Kidney capillary endothelial cell (primary cell): ENCODE measurements at places on chromosomes 5 and 9.

DNA sequence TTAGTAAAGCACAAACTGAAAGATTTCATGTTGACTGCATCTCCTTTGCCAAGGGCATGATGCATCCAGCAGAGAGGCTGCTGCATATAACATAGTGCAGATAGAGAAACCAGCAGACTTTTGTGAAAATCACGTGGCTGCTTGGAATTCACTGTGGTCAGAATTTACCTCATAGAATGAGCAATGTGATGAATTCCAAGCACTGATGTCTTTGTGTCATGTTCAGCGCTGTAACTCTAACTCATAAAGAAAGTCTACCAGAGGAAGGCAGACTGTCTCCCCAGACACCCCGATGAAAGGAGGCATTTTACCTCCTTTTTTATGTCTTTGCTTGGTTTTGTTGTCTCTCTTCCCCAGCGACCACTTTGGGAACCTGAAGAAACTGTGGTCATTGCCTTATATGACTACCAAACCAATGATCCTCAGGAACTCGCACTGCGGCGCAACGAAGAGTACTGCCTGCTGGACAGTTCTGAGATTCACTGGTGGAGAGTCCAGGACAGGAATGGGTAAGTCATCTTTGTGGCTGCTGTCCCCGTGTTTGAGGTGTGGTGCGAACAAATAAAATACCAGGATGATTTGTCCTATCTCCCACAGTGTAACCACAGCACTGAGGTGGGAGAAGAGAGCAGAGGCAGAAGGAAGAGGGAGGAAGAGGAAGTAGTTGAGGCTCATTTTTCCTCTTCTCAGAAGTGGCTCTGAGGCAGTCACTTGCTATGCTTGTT, 42.0 kb downstream of the ITK start:
- DNase-seq, result no peak

DNA sequence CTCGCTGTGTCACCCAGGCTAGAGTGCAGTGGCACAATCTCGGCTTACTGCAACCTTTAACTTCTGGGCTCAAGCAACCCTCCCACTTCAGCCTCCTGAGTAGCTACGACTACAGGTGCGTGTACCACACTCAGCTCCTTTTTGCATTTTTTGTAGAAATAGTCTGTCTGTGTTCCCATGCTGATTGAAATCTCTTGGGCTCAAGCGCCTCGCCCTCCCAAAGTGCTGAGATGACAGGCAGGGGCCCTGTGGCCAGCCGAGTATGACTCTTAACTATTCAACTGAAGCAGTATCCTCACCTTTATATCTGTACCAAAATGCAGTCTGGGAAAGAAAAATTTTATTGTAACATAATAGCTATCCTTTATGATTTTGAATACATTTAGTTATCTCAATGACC, 12.2 kb upstream of the NIM1K start:
- no peak for DNase-seq

- DNase-seq, result no peak
Observed at GRCh38 chr5:89120719-89121118, 237.7 kb upstream of the MEF2C start.

DNA sequence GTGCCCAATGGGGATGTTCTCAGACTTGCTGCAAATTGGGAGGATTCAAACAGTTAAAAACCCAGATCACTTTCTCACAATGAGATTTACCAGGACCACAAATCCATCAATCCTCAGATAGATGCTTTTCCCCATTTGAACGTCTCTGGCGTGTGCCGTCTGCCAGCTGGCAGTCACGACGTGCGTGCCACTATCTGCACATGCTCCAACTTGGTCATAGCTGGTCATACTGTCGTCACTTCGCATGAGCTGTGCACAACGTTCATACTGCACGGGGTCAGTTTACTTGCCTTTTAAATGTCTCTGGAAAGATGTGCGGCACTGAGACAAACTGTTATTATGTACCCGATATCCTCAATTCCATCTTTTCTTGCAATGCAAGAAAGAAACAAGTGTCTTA, 118.3 kb upstream of the RAPGEF1 start:
- DNase-seq, result no peak

- peak; percentile 34 for DNase-seq
Observed at GRCh38 chr5:83925955-83926337, 205.3 kb upstream of the HAPLN1 start.

- DNase-seq, result peak; percentile 92
Observed at GRCh38 chr9:14372437-14373335, 58.7 kb upstream of the NFIB start.

DNA sequence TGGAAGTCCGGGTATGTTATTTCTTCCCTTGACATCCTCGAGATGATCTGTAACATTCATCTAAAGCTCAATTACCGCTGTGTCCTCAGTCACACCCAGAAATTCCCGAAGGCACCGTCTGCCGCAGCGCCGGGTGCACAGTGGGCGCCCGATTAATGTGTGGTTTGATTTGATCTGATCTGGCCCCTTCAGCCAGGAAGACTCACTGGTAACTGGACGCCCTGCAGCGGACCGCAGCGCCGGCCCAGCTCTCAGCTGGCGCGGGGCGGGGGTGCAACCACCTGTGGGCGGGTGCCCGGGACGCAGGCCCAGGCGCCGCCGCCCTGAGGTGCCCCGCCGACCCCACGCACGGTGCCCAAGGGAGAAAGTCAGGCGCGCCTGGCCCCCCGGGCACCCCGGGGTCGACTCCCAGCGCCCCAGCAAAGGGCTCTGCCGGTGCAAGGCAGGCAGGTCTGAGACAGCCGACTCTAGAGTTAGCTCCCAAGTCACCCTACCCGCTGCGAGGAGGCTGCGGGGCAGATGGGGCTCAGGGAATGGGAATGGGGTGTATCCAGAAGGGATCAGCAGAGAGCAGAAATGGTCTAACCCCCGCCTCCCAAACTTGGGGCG, 1.7 kb downstream of the EPB41L4B start:
- DNase-seq, result no peak

DNA sequence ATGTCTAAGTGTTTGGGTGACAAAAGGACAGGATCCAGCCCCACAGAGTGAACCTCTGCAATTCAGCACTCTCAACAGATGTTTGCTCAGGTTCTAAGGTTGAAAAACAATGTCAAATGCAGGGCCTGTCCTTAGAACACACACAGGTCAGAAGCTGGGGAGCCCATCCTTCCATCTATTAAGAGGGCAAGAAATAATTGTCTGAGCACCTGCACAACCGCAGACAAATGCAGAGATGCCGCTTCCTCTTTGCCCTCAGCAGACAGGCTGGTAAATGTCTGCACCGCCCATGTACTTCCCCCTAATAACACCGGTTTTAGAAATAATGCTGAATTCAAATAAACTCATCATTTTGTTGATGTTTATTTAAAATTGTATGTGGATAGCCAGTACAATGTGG, 414.5 kb upstream of the ADAMTS16 start:
- no peak for DNase-seq

GRCh38 chr5:160342413-160342941, 27.9 kb downstream of the C1QTNF2 start:
- no peak for DNase-seq

DNA sequence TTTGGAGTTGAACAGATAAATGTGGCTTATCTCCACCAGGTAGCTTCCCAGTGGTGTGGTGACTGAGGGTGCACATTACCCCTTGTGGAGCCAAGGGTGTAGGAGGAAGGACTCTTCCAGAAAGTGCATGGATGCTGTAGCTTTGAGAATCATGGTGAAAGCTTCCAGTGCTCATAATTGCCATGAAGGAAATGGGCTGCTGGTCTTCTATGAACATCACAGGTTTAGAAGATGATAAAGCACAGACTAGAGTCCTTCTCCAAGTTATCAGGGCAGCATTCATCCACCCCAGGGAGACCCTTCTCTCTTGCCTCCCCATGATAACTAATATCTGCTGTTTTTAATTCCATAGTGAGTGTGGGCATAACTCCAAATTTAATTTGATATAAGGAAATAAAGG, 93.4 kb upstream of the CHD1 start:
- DNase-seq, result no peak

- DNase-seq, result no peak
Observed at GRCh38 chr9:132014218-132014805, 65.4 kb downstream of the MED27 start.

DNA sequence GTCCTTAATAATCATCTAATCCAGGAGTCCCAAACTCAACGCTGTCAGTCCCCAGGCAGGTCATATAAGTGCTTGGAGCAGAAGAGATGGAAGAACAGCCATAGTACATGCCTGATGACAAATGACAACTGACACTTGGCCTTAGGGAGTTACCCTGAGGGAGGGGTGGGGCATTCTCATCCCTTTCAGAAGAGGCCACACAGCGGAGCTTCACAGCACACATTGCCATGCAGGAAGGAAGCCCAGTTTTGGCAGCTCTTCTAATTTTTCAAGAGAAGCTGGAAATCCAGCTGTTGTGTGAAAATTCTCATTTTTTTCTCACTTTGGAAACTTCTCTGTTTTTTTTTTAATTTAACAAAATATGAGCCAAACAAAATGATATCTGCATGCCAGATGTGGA, 89.0 kb downstream of the ASTN2 start:
- DNase-seq, result no peak

- DNase-seq, result no peak
Observed at GRCh38 chr9:74496819-74497747, at the start of gene RORB. TSS of gene RORB (plus strand) at chr9:74497335. CDS start at chr9:74497977, 642 bp downstream.

DNA sequence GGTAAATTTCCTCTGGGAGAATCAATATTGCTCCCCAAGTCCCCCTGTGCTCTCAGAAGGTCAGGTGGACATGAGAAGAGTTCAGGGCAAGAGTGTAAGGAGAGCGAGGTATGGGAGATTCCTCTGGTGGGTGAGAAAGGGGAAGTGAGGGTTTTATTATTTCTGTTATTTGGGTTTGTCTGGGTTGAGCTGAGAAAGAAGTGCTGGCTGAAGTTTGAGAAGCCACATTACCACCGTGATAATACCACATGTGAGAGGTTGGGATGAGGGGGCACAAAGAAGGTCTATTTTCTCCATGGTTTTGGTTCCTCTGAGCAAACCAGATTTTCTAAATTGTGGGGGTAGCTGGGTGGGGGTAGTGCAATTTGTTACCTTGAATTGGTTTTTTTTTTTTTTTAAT, 350.4 kb downstream of the OSTF1 start:
- no peak for DNase-seq

GRCh38 chr9:6428940-6429889, 16.2 kb downstream of the UHRF2 start:
- no peak for DNase-seq

GRCh38 chr9:135665795-135666189, 2.7 kb downstream of the LCN9 start:
- no peak for DNase-seq

DNA sequence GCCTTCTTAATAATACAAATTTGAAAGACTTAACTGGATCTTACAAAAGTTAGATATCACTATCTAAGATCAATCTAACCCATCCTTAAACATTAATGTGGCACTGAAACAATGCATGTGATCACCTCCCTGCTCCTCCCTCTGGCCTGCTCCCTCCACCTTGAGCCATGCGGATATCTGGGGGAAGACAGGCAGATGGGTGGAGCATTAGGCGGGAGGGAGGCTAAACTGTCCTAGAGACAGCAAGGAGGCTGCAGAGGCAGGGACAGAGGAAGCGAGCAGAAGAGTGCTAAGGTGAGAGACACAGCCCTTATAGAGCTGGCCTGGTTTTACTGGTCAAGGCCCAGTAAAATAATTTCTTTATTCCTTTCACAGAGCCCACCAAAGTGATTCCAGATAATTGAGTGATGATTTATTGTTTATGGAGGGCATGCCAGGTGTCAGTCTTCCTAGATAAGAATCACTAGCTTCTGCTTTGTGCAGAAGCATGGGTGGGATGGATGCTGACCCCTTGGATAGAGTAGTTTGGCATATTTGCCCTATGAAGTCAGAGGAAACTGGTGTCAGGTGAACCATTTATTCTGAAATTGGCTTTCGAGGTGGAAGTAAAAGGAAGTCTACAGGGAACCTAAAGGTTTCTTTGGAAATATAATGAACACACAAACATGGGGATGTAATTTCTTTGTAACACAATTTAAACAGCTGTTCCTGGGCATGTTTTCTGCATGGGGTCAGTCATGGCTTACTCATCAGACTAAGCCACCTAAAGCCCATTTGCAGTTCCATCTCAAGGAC, 188.3 kb downstream of the GNAQ start:
- DNase-seq, result no peak

DNA sequence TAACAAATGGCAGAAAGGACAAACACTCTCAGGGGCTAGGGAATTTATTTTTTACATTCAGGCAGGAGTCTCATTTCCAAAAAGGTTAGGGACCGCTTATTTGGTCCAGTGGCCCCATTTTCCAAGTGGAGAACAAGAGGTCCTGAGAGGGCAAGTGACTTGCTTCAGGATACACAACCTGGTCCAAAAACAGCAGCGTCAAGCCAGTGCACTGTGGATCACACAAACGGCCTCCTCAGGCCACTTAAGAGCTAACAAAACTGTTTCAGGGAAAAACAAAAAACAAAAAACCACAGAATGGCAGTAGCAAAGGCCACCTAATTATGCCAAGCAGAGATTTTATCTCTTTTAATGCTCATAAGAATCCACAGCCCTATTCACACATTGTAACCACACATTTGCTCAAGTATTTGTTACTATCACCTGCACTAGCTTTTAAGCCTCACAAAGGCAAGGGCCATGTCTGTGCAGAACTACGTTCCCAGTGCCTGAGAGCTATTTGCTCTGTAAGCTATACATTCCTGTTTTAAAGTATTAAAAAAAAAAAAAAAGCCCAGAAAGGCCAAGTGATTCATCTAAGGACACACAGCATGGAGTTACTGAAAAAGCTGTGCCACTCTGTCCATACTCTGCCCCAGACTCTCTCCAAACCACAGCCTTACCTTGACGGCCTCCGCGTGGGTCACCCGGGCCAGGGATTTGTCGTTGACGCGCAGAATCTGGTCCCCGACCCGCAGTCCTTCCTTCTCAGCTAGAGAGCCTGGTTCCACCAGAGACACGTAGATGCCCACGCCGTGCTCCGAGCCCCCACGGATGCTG, 1.5 kb downstream of the WHRN start:
- no peak for DNase-seq

DNA sequence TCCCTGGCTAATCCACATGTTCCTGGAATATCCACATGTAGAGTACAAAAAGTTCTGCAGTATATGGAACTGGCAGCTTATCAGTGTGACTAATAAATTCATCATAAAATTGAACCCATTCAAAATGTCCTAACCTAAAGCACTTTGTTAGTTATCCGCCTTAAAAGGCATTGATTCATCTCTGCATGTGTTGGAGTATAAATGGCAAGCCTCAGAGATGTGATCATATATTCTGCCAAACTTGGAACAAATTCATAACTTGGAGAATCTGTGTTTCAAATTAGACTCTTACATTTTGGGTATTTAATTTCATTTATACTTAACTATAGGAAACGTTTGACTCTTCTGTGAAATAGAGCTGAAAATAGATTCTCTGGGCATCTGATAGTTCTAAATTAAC, 25.2 kb upstream of the NREP start:
- DNase-seq, result no peak

DNA sequence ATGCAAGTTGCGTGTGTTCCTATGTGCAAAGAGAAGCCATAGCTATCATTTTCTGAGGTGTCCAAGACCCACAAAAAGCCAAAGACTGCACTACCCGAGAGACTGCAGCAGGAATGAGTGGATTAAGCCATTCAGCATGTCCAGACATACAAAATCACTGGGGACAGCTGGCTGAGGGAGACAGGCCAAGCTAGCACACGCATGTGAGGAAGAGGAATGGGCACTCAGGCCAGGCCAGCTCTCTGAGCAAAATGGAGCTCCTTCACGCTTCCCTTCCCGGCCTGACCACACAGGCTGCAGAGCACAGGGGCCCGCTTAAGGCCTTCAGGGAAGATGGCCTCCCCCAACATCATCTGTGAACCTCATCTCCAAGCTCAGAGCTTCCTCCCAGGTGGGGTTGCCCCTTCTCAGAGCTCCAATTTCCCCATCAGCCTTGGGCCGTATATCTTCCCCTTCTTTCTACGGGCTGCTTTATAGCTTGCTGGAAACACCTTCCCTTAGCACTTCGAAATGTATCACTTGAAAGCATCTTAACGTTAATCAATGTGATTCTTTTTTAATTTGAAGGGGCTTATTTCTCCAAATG, 8.4 kb downstream of the DCANP1 start:
- no peak for DNase-seq
